CD4-positive, alpha-beta T cell (primary cell): ENCODE measurements at places on chromosomes 1 and 21.

- no peak for DNase-seq
Measured at GRCh38 chr1:227577500-227577899, 14.1 kb downstream of the ZNF678 start.

GRCh38 chr1:171909711-171910110 is 68.4 kb downstream of the DNM3 start:
- DNase-seq = no peak

DNA sequence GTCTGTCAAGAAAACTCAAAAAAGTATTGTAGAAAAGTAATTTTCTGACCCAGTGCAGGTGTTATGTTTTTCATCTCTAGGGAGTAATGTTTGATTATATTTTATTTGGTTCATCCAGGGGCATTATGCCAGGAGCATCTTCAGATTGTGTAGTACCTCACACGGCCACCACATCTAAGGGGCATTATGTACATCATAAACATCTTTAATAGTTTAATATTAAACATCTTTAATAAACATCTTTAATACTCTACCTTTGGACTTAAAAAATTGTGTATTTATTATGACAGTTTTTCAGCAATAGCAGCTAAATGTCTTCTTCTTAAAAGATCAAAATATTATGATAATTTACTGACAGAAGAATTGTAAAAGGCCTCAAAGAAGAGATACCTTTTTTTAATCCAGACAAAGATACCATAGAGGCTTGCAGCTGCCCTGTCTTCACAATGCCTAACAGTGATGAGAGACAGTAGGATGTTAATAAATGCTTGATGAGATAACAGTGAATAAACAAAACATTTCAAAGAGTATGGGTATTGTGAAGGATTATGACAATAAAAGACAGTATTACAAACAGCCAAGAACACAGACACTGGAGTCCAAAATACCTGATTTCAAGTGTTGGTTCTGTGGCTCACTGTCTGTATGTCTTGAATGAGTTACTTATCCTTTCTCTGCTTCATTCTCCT is 240.9 kb upstream of the ADGRL2 start:
- no peak for DNase-seq

- no peak for DNase-seq
Measured at GRCh38 chr1:212565571-212566305, 42.8 kb upstream of the ATF3 start.

GRCh38 chr1:198287916-198288315 is 131.1 kb downstream of the NEK7 start:
- DNase-seq = no peak

DNA sequence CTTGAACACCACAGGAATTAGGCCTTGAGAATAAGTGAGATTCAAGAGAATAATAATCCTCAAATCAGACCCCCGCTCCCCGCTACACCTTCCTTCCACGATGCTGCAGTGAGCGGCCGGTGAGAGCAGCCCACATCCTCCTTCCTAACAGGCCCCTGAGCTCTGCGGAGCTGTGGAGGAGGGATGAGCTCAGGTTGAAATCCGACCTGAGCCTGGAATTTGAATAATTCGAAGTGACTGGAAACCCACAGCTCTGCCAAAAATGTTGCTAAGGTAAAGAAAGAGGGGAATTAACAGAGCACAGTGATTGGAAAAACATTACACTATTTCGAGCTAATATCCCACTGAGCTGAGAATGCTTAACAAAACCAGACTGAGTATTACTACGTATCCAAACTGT is 90.0 kb downstream of the URB2 start:
- no peak for DNase-seq

DNA sequence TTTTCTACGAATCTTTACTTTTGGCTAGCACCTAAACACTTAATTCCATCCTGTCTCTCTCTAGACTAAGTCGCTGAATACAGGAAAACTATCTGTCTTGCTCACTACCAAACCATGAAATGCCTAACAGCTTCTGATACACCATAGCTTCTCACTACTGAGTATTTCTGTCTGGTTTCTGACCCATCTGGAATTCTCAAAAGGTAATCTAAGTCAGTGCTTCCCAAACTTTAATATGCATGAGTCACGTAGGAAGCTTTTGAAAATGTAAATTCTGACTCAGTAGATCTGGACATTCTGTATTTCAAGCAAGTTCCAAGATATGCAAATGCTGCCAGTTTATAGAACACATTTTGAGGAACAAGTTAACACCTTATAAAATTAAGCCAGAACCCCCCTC is 9.2 kb upstream of the OVGP1 start:
- no peak for DNase-seq

- no peak for DNase-seq
Measured at GRCh38 chr1:9442278-9442846, 96.9 kb upstream of the SLC25A33 start.

GRCh38 chr1:169263059-169263458 is 104.5 kb downstream of the NME7 start:
- no peak for DNase-seq
